Vagina (tissue), 2 donors: ENCODE measurements at places on chromosomes 11 and 22.

DNA sequence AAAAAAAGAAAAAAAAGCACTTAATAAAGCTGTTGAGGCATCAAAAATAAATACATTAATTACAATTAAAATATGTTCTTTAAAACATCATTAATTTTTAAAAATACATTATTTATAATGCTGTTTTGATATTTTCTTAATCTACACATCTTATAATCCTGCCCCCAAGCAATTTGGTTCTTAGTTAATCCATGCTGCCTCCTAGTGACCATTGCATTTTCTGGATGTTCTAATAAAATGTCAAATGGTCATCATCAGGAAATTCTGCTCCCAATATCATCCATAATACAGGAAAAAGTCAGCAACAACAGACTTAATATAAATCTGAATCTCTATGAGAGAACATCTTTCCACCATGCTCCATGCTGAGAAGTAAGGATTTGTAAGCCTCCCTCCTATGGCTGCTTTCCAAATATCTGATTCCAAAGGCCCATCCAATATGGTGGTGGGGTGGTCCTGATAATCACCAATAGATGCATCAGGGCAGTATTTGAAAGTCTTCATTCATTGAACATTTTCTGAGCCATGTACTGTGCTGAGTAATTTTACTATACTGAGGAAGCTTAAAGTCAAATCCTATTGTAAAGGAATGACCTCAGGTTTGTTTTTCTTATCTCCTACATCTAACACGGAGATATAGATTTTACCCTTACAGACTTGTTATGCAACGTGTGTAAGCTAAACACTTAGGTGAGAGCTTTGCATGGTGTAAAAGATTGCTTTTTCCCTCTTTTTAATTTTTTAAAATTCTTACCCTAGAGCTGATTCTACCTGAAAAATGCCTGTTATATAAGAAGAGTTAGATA lies 124.7 kb upstream of the BMAL1 start:
- no peak for DNase-seq

DNA sequence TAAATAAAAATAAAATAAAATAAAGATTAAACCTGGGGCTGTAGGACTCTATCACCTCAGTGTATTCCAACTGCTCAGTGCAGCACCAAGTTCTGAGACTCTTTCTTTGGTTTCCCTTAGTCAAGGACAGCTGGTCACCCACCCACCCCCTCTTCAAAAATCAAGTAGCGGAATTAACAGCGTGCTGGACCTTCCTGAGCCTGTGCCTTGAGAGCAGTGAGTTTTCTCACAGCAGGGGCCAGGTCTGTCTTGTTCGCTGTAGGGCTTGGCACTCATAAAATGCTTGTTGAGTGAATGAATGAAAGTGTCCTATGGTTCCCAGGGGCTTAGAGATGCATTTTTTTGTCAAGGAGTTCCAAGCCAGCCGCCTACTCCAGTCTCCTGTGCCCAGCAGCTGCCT lies 2.9 kb upstream of the ALX4 start:
- no peak for DNase-seq

DNA sequence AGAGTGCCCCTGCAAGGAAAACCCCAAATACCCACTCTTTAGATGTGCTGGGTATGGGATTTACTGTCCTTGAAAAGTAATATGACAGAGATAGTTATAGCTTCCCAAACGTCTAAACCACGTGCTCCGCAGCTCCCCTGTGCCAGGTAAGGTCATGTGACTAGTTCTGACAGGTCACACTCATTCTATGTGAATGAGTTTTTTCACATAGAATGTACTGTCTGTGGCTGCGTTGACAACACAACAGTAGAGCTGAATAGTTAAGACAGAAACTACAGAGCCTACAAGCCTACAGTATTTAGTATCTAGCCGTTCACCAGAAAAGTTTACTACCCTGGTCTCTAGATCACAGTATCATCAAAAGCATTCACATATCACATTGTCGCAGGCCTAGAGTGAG lies 236.2 kb downstream of the ETS1 start:
- no peak for DNase-seq

DNA sequence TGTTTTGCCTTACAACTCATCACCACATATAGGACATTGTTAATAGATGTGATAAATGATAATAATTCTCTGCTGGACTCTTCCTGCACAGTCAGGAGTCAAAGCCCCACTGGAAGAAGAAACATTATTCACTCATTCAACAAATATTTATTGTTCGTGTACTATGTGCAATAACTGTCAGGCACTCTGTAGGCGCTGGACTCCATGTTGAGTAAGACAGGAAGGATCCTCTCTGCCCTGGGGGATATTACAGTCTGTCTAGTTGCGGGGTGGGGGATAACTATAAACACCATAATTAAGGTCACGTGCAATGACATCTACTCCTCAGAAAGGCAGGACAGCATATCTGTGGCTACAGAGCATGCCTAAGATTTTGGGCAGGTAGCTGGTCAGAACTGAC lies 281.1 kb downstream of the FAT3 start:
- DNase-seq = no peak

GRCh38 chr11:20056109-20056949 lies 103.9 kb downstream of the DBX1 start:
- DNase-seq = no peak

DNA sequence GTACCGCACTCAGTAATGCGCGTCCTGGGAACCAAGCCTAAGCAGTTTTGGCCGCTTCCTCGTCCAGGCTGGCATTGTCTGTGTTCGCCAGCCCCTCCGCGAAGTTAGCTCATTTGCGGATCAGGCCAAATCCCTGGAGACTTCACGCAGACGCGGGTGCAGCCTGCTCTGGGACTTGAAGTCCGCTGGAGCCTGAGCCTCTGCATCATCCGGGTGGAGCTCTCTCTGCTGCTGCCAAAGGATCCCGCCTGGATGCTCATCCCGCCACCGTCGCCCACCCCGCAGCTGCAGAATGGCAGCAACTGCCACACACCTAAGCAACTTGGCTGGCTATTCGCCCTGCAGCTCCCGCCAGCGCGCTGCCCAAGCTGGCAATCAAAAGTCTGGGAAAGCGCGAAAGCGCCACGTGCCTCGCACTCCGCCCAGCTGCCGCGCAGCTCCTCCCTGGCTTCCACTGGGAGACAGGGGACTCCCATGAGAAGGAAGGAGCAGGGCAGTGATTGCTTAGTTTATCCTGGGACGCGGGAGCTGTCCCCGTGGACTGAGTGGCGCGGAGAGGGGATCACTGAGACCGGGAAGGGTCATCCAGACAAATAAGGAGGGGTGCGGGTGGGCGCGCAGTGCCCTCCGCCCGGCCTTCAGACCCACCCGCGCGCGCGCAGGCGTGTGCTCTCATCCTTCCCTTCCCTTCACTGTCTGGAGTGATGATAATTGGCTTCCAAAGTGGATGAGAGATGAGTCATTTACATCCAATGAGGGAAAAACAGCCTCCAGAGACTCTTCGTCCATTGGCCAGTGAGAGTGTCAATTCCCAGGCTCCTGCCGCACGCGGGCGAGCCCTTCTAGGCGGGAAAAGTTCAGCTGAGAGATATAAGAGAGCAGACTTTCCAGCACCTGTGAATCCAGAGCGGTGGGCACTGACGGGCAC lies 23.2 kb upstream of the GLYATL1B start:
- DNase-seq = no peak

DNA sequence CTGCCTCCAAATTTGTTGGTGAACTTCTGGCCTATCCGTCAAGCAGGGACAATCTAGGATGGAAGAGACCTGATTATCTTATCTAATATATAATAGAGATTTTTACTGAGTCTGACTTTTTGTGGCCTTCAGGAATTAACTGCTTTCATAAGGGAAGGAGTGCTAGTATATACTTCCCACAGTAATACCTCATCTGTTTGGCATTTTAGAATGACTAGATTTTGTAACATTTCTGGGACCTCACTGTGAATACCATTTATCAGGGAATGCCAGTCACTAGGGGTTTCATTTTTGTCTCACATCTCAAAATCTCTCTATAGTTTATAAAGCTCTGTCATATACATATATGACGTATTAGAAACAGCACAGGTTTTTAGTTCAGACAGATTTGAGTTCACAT lies 114.3 kb downstream of the INSC start:
- DNase-seq = no peak
